HAP-1 (cell line): ENCODE measurements at places on chromosomes 2 and 18.

- peak; percentile 51 for DNase-seq
Measured at GRCh38 chr2:181891966-181892798, 652 bp downstream of the ITPRID2 start.

GRCh38 chr2:236120141-236120601 is 48.0 kb downstream of the GBX2 start:
- DNase-seq: no peak

GRCh38 chr18:79429785-79430281 is 34.1 kb downstream of the NFATC1 start:
- no peak for DNase-seq

GRCh38 chr2:3527886-3528785 is 8.8 kb upstream of the ADI1 start:
- no peak for DNase-seq

- no peak for DNase-seq
Measured at GRCh38 chr2:220365023-220365422, 737.6 kb downstream of the SLC4A3 start.

- DNase-seq: no peak
Measured at GRCh38 chr18:49572611-49573345, 10.9 kb downstream of the LIPG start.
